ENCODE measurements at places on chromosomes 11 and 22. TPM values are rescaled to one million over a fixed set of nuclear protein-coding genes. Genes with fewer than 3 reads are reported as not detected.

Gene TMEM134
- 69.1 TPM for polyA plus RNA-seq

GRCh38 chr11:114049050-114049449 lies 10.5 kb upstream of the ZBTB16 start:
- DNase-seq: no peak
- H3K4me1 ChIP-seq: peaks cover 46% of the 10 kb centered on the region
- peak overlapping the region; percentile 74 for H3K27ac ChIP-seq
- no peaks in the 10 kb centered on the region for H3K36me3 ChIP-seq
- H3K4me3 ChIP-seq: no peak overlapping the region

- no peaks in the 10 kb centered on the region for H3K4me1 ChIP-seq
- no peaks in the 10 kb centered on the region for H3K27me3 ChIP-seq
- H3K36me3 ChIP-seq: no peaks in the 10 kb centered on the region
- no peak overlapping the region for H3K27ac ChIP-seq
- DNase-seq: no peak
These were observed 152.4 kb downstream of the NTM start for GRCh38 chr11:131522851-131523250.

- no peak within 1 kb of the TSS for H3K27ac ChIP-seq
- H3K27me3 ChIP-seq: peaks cover 23% of the 10 kb centered on the region
- H3K4me1 ChIP-seq: no peaks in the 10 kb centered on the region
- DNase-seq: no peak
- H3K36me3 ChIP-seq: no peaks in the 10 kb centered on the region
These were observed at the start of gene KRTAP5-4 for GRCh38 chr11:1622086-1622485. Gene KRTAP5-4 (minus strand): TSS chr11:1622138. CDS start chr11:1622093, 45 bp downstream.

GRCh38 chr11:62572431-62572830 lies 1.3 kb downstream of the EEF1G start:
- H3K4me1 ChIP-seq: peaks cover 29% of the 10 kb centered on the region
- DNase-seq: no peak
- H3K27ac ChIP-seq: no peak overlapping the region
- peaks cover 5% of the 10 kb centered on the region for H3K36me3 ChIP-seq
- H3K4me3 ChIP-seq: peak overlapping the region; percentile 75

DNA sequence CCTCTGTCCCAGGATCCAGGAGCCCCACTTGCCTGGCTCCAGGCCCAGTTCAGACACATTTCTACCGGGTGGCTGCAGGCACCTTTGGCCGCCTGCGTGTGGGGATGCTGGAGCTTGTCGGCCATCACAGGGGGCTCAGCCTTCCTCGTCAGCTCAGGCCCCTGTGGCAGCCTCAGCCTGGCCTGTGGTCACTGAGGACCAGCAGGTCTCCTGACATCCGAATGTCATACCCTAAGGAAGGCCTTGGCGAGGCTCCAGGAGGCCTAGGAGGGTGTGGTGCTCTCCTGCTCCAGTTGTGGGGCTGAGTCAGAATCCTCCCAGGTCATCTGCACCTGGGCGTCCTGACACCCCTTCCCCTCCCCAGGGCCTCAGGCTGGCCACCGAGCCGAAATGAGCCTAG lies 14.9 kb upstream of the SOX10 start:
- H3K27ac ChIP-seq: peak overlapping the region; percentile 66
- no peaks in the 10 kb centered on the region for H3K4me1 ChIP-seq
- no peak for DNase-seq
- no peak overlapping the region for H3K4me3 ChIP-seq
- no peaks in the 10 kb centered on the region for H3K27me3 ChIP-seq

Gene CRYBB2
- polyA plus RNA-seq: not detected

Gene PTGDR2
- 0.60 TPM for polyA plus RNA-seq

Gene BCR
- 25.9 TPM for polyA plus RNA-seq

DNA sequence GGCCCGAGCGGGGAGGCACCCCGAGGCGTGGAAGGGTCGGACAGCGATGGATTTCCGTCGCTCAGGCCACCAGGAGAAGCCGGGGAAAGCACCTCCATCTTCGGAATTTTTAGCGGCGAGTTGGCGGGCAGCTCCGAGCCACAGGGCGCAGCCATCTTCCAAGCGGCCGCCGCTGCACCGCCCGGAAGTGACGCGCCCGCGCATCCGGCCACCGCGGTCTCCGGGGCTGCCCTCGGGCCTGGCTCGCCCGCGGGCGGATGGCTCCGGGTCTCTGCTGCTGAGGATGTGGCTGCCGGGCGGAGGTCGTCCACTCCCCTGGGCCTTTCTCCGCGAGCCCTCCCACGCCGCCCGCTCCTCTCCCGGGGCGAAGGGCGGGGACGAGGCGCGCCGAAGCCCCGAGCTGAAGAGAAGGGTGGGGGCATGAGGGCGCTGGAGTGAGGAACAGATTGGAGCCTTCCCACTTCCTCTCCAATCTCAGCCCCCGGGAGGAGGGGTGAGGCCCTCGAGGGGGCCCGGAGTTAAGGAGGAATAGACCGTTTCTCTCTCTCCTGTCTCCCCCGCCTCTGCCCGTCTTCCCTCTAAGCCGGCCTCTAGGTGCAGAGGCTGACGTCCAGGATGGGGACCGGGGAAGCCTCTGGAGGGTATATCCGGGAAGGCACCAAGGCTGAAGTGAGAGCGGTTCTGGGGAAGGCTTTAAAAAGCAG lies at the start of gene MSANTD2:
Gene MSANTD2, minus strand, starts transcription at position 181 of the 704 bp plus-strand sequence. Its CDS starts 26 bp downstream, at position 155.
- H3K27me3 ChIP-seq: no peaks in the 10 kb centered on the region
- peaks cover 32% of the 10 kb centered on the region for H3K4me1 ChIP-seq
- peak within 1 kb of the TSS; percentile 98 for H3K27ac ChIP-seq
- DNase-seq: peak; percentile 91

DNA sequence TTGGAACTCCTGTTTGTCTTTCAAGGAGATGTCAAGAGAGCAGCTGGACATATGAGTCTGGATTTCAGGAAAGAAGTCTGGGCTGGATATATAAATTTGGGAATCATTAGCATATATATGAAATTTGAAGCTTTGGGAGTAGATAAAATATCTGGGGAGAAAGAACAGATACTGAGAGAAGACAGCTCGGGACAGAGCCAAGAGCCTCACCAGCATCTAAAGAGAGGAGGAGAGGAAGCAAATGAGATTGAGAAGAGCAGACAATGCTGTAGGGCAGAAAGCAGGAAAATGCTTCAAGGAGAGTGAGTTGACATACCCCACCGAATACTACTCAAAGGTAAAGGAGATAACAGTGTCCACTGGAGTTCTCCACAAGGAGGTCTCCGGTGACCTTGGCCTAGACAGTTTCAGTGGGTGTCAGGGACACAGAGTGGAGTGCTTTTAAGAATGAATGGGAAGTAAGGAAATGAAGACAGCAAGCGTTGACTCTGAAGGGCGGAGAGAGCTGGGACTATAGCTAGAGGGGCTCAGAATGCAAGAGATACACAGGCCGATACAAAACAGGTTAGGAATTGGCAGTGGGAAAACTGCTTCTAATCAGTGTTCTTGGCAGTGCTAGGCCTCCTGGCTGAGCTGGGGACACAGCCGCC lies 862 bp downstream of the APBB1 start:
- peak overlapping the region; percentile 94 for H3K4me3 ChIP-seq
- no peaks in the 10 kb centered on the region for H3K36me3 ChIP-seq
- H3K4me1 ChIP-seq: peaks cover 36% of the 10 kb centered on the region
- H3K27ac ChIP-seq: peak overlapping the region; percentile 93
- H3K27me3 ChIP-seq: no peaks in the 10 kb centered on the region
- DNase-seq: no peak

Gene MOGAT2
- polyA plus RNA-seq: 26.4 TPM

GRCh38 chr11:33062137-33062536 lies 22.8 kb downstream of the TCP11L1 start:
- DNase-seq: no peak
- H3K27ac ChIP-seq: peak overlapping the region; percentile 81
- H3K36me3 ChIP-seq: peaks cover under 1% of the 10 kb centered on the region
- H3K4me1 ChIP-seq: no peaks in the 10 kb centered on the region
- H3K4me3 ChIP-seq: no peak overlapping the region
- H3K27me3 ChIP-seq: no peaks in the 10 kb centered on the region

DNA sequence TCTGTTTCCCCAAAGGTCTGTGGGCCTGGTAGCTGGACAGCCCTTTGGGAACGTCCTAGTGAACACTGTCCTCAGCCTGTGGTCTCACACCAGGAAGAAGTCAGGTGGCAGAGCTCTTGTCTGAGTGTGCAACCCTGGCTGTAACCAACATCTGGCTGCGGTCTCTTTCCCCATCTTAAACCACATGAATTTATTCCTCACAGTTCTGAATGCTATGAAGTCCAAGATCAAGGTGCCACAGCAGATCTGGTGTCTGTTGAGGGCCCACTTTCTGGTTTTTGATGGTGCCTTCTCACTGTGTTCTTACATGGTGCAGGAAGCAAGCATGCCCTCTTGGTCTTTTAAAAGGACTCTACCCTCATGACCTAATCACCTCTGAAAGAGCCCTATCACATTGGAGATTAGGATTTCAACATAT lies 2.7 kb downstream of the UPB1 start:
- DNase-seq: no peak
- H3K36me3 ChIP-seq: no peaks in the 10 kb centered on the region

DNA sequence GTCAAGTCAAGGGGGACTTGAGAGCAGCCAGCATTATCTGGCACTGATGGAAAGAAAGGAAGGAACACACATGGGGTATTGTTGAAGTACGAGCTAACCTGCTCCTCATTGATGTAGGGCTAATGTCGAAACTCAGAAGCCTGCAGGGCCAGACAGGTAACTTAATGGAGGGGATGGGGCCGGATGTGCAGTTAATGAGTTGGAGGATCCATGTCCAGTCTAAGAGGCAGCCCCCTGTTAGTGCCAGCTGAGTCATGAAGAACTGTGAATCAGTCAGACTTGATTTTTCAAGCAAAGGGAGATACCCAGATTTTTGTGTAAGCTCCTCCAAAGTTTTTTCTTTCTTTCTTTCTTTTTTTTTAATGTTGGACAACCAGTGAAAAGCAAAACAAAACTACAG lies 65.6 kb downstream of the CECR2 start:
- no peak for DNase-seq
- no peaks in the 10 kb centered on the region for H3K4me1 ChIP-seq
- no peak overlapping the region for H3K27ac ChIP-seq
- H3K4me3 ChIP-seq: no peak overlapping the region

DNA sequence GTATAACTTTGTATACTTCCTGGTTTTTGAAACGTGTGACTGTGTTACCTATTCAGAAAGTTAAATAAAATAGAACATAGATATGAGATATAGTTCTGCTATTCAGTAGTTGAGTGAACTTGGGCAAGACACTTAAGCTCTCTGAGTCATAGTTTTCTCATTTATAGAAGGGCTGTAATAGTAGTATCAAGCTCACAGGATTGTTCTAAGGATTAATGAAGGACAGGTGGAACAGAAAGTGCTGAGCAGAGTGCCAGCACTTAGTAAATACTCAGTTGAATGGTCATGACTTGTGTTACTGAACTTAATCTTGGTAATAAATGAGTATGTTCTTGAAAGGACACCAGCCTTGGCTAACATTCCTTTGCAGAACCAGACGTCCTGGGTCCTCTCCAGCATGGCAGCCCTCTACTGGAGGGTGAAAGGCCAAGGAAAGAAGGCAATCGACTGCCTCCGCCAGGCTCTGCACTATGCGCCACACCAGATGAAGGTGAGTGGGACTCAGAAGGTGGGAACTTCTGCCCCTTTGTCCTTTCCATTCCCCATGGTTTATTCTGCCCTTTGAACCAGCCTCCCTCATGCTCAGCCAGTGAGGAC lies 131.2 kb downstream of the TTC17 start:
- no peak overlapping the region for H3K4me3 ChIP-seq
- H3K27me3 ChIP-seq: no peaks in the 10 kb centered on the region
- H3K4me1 ChIP-seq: no peaks in the 10 kb centered on the region
- H3K27ac ChIP-seq: no peak overlapping the region
- no peak for DNase-seq

DNA sequence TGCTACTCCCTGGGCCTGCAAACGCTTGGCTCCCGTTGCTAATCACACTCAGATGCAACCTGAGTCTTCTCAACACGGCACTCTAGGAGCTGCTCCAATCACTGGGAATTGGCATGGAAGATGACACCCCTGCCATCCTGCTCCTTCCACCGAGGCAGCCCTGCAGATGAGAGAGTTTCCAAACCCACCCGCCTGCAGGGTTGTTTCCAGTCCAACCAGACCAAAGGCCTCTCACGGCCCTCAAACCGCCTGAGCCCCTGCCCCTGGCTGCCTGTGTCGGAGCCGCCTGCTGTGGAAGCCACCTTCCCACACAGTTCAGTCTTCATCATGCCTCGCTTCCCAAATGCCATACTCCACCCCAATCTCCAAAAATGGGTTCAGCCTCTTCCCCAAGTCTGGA lies 36.8 kb upstream of the TP53I11 start:
- DNase-seq: peak; percentile 46
- no peak overlapping the region for H3K4me3 ChIP-seq
- H3K4me1 ChIP-seq: peaks cover 4% of the 10 kb centered on the region
- H3K36me3 ChIP-seq: no peaks in the 10 kb centered on the region

- DNase-seq: no peak
- H3K27me3 ChIP-seq: no peaks in the 10 kb centered on the region
- H3K4me1 ChIP-seq: no peaks in the 10 kb centered on the region
These were observed 271.3 kb downstream of the SBF2 start for GRCh38 chr11:10022764-10023163.

DNA sequence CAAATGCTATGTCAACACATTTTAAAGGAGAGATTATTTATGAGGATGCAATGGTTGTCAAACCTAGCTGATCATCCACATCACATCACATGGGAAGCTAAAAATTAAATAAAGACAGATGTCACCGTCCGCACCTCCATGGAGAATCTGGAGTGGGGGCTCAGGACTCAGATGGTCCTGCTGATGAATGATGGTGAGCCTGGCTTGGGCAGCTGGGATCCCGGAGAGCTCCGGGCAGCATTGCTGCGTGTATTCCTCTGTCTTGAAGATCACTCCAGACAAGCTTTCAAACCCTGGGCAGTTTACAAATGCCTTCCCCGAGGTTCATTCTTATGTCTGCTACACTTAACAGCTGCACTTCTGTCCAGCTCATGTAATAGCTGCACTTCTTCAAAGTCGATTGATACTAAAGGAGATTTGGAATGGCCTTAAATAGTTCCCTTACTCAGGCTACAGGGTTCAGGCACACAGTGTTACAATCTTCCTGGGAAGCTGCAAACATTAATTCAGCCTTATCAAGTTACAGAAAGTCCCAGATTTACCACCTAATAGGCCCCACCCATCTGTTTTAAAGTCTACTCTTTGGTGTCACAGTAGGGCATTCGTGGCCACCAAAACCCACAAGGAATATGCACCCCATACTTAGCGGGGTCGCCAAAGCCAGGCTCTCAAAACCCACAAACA lies 34.7 kb upstream of the CSNK2A3 start:
- no peak for DNase-seq
- H3K4me1 ChIP-seq: peaks cover 20% of the 10 kb centered on the region
- no peak overlapping the region for H3K4me3 ChIP-seq
- no peaks in the 10 kb centered on the region for H3K27me3 ChIP-seq
- no peak overlapping the region for H3K27ac ChIP-seq

DNA sequence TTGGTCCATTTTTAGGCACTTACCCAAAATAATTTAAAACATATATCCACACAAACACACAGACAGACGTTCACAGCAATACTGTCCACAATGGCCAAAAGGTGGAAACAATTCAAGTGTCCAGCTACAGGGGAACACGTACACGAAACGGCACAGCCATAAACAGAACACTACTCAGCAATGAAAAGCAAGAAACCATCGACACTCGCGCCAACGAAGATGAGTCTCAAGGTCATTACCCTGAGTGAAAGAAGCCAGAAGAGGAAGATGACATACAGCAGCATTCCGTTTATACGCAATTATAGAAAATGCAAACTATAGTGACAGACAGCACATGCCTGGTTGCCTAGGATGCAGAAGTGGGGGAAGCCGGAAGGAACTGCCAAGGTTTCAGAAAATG lies 13.4 kb upstream of the COMT start:
- H3K4me3 ChIP-seq: no peak overlapping the region
- no peak overlapping the region for H3K27ac ChIP-seq
- no peaks in the 10 kb centered on the region for H3K36me3 ChIP-seq
- H3K27me3 ChIP-seq: no peaks in the 10 kb centered on the region

Gene LDLRAD3
- polyA plus RNA-seq: 3.4 TPM

- no peak overlapping the region for H3K4me3 ChIP-seq
- no peaks in the 10 kb centered on the region for H3K27me3 ChIP-seq
- peaks cover 14% of the 10 kb centered on the region for H3K4me1 ChIP-seq
- no peak for DNase-seq
These were observed 42.0 kb downstream of the MCHR1 start for GRCh38 chr22:40721266-40721665.
